ENCODE measurements at places on chromosomes 1 and 21. TPM values are rescaled to one million over a fixed set of nuclear protein-coding genes. Genes with fewer than 3 reads are reported as not detected.

Gene ZMPSTE24
- polyA plus RNA-seq: 12.7 TPM

Gene PCAT6
- polyA plus RNA-seq: 27.5 TPM

Gene FCRLB
- 0.14 TPM for polyA plus RNA-seq

Gene NT5C1A
- polyA plus RNA-seq: not detected

Gene CTSE
- polyA plus RNA-seq: 0.03 TPM

Gene SH2D1B
- polyA plus RNA-seq: not detected

Gene CTSK
- 4.2 TPM for polyA plus RNA-seq

Gene UBE2U
- polyA plus RNA-seq: not detected

Gene GBP1
- polyA plus RNA-seq: not detected

GRCh38 chr1:12163210-12163609 is 3.6 kb upstream of the TNFRSF1B start:
- no peak for DNase-seq

- no peak for DNase-seq
These were observed 144.4 kb upstream of the NRIP1 start for GRCh38 chr21:15209224-15209623.

- DNase-seq: no peak
These were observed 53.9 kb downstream of the DUSP10 start for GRCh38 chr1:221687836-221688487.

DNA sequence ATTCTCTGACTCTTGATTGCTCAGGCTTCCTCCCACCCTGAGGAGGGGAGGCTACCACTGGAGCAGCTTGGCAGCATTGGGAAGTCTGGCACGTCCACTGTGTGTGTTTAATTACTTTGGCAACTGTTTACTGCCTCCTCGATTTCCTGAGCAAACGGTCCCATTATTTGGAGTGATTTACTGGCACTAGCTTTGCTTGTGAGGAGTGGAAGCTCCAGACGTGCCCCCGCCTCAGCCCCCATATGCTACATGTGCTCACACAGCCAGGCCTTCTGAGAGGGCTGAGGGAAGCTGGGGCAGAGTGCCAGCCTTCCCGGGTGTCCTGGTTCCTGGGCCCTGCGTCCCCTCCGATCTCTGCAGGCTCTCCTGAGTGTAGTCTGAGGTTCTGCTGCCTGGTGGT is 306.2 kb downstream of the PTPRU start:
- no peak for DNase-seq

- DNase-seq: no peak
These were observed 19.8 kb downstream of the CD1D start for GRCh38 chr1:158200527-158200926.

DNA sequence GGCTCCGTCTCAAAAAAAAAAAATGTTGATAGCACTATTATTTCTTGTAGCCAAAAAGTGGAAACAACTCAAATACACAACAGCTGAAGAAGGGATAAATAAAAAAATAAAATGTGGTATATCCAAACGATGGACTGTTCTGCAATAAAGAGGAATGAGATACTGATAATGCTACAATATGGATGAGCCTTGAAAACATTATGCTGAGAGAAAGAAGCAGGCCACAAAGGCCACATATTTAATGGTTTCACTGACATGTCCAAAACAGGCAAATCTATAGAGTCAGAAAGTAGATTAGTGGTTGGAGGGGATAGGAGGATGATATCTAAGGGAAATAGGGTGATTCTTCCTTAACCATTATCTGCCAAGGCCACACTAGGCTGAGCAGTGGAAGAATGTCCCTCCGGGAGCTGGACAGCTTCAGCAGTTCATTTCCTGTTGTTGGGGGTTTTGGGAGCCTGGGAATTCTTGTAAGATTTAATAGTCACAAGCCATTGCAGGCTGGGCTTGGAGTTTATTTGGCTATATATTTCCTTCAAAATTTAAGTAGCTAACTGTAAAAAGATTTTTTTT is 53.5 kb downstream of the ST3GAL3 start:
- DNase-seq: no peak

GRCh38 chr1:161185732-161186311 is 8.5 kb upstream of the B4GALT3 start:
- no peak for DNase-seq

DNA sequence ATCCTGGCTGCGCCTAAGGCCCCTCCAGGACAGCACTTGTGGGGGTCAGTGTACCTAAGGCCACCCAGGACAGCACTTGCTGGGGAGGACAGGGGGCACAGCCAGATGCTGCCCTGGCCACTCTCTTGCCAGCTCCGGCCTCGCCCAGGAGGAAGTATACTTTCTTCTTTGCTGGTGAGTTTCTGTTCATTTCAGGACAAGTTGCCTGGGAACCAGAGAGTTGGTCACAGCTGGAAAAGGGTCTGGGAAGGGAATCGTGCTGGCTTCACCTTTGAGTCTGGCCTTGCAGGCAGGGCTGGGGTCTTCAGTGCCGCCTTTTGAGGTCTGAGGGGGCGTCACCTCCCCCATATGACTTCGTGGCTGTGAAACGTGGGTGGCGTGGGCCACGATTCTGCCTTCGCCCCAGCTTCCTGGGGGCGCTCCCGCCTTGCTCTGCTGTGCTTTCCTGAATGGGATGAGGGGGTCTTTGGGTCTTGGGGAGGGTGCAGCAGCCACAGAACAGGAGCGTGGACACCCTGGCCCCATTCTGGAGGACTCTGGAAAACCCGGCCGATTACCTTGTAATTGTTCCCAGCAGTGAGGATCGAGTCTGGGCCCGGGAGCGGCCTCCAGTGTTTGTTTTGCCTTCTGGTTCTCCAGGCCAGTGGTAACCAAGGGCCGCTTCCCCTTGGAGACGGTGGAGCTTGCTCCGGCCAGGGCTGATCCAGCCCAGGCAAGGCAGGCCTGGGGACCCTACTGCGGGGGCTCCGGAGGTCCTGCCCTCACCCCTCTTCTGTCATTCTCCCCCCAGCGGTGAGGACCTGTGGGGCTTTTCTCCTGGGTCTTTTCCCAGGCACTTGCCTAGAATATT is 45.9 kb downstream of the SPSB1 start:
- no peak for DNase-seq

DNA sequence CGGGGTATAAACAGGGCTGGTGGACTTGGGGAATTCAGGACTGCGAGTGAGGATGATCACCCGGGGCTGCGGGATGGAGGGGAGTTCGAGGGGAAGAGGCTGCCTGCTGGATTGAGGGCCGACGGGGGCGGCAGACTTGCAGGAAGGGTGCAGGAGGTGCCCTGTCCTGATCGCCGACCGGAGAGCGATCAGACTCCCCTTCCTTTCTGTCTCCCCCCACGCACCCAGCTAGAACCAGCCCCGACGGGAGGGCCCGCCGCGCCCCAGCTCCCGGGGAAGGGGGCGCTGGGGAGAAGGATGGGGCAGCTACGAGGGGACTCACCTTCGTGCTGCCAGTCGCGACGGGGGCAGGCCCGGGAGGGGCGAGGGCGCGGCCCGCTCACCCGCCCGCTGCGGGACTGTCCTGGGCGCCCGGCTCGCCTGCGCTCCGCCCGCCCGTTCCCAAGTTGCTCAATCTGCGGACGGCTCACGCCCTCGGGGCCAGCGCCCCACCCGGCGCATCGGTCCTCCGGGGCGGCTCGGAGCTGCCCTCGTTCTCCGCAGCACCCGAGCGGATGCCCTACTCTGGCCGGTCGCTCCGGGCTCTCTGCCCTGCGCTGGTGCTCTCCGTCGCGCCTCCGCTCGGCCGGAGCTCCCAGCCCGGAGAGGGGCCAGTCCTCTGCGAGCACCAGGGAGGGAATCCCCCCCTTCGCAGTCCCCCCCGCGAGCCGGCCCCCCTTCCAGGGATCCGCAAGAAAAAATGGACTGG is at the start of gene RSPO1:
TSS of gene RSPO1 (minus strand) at position 649 of the 748 bp plus-strand sequence. CDS start 5,231 bp downstream, outside the sequence.
- no peak for DNase-seq

DNA sequence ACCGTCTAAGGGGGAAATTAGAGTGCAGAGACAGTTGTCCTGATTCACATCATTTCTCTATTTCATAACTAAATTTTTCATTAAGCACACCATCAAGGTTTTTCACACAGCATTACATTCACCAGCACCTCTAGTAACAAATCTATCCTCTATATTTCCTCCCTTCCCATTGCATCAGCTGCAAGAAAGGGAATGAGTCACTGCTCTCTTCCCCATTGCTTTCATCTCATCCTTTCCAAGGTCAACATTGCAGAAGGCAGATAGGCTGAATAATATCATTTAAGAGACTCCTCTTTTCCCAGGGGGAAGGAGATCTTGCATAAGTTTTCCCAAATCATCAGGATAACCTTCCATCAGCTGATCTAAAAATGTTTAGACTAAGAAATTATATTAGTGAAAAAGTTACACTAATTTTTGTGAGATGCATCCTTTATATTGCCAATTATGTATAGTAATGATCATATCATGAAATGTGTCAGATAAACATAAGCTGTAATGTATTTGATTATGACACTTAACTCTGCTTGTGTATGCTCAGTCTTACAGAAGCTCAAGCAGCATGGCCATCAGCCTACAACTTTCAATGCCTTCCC is 4.3 kb downstream of the INTS7 start:
- DNase-seq: no peak
